Suppressor macrophage treated with lipopolysaccharide for 4 hours (primary cell): ENCODE measurements at places on chromosomes 16 and 17.

- DNase-seq, result no peak
These were observed 3.3 kb downstream of the ORMDL3 start for GRCh38 chr17:39923836-39924690.

DNA sequence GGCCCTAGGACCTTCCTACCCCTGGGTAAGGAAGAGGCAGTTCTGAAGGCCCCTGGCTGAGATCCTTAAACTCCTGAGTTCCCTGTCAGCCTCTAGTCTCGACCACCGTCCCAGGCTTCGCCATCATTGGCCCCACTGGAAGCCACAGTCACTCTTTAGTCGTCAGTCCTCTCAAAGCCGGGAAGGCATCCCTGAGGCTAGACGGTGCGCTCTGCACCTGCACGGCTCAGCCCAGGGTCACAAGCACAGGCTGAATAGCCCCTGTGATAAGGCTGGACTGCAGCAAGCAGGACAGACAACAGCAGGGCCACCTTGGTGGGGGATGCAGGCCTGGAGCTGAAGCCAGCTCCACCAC is 3.3 kb upstream of the HEXIM1 start:
- DNase-seq, result no peak

DNA sequence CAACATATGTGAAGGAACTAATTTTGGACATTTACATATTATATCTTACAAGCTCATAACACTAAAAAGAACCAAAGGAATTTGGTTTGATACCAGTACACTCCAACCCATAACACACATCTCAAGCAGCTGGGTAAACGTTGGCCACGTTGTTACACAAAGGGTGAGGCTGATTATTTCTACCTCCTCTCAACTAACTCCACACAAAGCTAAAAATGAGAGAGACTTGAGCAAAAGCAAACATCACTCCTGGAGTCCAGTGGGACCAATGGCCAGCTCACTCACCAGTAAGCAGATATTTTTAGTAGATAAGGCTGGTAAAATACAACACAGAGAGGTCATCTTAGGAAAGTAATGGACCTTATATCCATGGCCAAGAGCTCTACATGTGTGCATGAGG is 207.6 kb downstream of the MRTFB start:
- no peak for DNase-seq

DNA sequence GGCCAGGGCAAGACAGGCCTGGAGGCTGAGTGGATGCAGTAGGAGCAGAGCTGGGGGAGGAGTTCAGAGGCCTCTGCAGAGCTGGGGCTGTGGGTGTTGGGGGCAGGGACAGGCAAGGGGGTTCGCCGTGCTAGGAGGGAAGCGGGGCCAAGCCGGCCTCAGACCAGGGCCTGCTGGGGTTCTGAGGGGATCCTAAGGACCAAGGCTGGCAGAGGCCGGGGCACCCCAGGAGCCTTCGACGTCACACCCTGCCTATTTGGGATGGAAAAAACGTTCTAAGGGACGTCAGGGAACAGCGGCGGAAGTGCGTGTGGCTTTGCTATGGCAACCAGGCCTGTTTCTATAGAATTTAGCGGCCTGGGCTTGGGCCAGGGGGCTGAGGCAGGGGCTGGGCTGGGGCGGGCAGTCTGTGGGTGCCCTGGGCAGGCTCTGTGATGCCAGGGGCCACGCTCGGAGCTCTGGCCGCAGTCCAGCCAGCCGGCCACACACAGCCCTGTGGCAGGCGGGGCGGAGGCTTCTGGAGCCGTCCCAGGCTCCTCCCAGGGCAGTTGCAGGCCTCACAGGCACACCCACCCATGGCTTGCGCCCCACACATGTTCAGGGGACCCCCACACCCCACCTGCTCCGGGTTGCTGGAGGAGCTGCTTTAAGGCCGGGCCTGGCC is 3.7 kb downstream of the TRAF7 start:
- DNase-seq, result no peak

DNA sequence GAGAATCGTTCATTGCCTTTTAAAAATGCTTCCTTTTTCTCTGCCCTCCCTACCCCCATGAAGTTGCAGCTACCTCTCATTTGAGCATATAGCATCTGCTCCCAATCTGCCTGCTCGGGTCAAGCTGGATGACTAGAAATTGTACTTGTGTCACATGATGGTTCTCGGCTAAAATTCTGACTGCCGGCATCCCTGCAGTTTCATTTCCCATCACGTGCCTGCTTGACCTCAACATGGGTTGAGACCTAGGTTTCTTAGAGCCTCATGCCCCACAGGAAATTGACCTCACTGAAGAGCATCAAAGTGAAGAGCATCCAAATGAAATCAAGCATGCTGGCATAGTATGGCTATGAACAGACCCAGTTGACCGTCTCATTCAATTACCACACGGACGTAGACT is 581.6 kb upstream of the PSMD7 start:
- no peak for DNase-seq

DNA sequence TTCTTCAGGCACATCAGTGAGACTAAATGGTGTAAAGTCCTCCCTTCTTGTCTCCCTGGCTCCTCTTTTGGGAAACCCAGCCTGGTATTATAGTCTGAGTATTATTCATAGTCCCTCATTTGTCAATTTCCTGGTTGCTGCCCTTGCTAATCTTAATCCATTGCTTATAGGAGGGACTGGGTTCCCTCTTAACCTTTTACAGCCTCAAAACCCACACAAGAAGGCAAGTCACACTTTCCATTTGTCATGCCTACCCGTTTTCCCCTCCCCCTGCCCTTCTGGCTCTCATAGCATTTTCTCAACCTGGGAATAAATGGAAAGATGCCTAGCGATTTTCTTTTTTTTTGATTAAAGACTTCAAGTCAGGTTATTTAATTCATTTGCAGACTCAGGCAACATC is 124.8 kb downstream of the MAP2K6 start:
- DNase-seq, result no peak

DNA sequence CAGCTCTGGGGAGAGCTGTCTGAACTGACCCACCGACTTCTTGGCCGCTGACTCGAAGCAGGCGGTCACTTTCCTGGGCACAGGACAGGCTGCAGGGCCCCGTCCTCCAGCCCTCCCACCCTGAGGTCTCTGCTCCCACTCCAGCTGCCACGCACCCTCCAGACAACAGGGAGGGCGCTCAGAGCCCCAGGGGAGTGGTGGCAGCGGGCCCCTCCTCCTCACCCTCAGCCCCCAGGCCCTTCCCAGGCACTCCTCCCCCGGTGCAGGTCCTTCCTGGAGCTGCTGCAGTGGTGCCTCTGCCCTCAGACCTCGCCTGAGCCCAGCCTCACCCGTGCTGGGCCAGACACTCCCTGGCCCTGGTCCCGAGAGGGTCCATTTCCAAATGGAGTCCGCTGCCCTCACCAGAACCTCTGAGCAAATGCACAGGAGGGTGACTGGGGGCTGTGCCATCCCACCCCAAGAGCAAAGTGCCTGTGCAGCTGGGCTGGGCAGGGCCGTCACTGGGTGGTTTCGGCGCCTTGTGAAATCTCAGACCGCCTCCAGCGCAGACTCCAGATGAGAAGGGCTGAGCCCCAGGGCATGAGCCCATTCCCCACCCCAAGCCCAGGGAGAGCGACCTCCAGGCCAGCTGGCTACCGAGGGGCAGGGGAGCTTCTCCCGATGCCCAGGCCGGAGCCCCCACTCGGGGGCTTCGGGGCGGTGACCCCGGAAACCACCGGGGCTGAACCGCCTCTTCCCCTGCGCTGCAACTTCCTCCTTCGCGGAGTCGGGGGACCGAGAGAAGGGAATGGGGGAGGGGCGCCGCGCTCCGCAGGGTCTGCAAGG is 717 bp downstream of the CYBA start:
- peak; percentile 62 for DNase-seq

GRCh38 chr17:8475781-8476180 is 40.1 kb downstream of the NDEL1 start:
- DNase-seq, result no peak

GRCh38 chr17:7880076-7880868 is 8.3 kb upstream of the CHD3 start:
- no peak for DNase-seq

DNA sequence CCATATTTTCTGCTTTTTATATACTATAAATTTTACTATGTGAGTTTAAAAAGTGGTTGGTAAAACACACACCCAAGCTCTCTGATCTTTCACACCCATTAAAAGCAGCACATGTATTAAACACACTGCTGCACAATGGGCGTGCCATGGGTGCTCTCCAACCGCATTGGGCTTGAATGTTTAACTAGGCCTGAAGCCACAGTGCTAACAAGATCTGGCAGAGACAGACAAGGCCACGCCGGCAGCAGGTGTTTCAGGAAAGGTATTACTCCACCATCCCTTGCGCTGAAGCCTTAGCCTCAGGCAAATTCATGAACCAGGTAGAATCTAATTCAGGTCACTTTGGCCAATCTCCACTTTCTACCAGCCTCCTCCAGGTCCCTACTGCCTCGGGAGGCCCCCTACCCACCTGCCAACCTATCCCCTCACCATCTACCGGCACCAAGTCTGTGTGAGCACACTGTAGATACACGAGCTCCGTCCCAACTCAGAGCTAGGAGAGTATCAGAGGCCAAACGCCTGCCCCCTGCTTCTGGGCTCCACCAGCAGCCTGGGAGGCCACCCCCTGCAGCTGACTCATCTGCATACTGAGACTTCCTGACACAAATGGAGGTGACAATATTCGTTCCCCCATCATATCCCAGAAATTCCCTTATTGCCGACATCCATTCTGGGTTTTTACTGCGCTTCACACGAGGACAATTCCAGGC is 95.0 kb downstream of the ADCY9 start:
- no peak for DNase-seq

GRCh38 chr17:48928876-48929811 is 15.5 kb downstream of the SNF8 start:
- DNase-seq, result peak; percentile 37

DNA sequence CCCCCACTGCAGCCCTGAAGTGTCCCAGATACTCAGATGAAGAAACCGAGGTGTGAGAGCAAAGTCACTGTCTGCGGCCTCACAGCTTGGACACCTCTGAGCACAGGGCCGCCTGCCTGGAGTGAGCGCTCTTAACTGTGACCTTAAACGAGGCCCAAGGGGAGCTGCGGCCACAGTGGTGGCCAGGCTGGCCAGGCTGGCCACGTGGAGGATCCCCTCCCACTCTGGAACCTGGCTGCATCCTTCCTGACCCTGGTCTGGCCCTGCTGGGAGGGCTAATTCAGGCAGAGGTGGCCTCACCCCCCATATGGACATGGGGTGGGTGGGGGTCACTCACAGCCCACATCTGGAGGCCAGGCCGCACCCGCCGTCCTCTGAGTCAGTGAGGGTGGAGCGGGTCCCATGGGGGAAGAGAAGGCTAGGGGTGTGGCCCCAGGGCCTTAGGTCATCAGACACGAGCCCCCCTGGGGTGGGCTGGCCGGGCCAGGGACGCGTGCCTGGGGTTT is 6.6 kb downstream of the VASN start:
- DNase-seq, result no peak

GRCh38 chr16:84303516-84303915 is 8.8 kb downstream of the WFDC1 start:
- DNase-seq, result no peak

- no peak for DNase-seq
These were observed 53.9 kb downstream of the MGAT5B start for GRCh38 chr17:76922084-76922483.

DNA sequence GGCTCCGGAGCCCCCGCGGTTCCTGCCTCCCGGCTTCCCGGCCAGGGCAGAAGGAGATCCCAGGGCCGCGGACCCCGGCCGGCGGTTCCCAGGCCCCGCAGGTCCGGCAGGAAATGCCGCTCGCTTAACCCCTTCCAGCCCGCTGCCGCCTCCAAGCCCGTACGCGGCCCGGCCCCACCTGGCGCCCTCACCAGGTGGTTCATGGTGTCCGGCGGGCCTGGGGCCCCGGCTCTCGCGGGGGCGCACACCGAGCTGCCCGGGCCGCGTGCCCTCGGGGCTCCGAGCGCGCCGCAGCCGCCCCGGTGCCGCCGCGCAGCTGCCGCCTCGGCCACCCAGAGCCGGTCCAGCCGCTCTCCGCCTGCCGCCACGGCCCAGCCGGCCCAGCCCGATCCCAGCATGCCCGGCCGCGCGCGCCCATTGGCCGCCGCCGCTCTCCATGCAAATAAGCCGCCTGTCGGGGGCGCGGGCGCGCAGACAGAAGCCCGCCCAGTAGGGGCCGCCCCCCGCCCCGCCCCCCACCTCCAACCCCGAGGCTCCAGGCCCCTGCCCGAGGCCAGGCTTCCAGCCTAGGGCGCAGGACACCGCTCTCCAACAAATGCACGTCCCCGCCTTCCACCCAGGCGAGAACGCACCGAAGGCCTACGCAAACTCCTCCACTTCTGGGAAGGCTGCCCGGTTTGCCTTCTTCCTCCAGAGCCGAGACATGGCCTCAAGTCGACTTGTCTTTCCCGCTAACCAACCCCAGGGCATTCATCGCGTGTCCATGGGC is at the start of gene BCAR1:
Gene BCAR1, minus strand, starts transcription at position 345 of the 769 bp plus-strand sequence. Its CDS starts 142 bp downstream, at position 203.
- DNase-seq, result peak; percentile 84
